Small intestine (tissue), 16 donors: ENCODE measurements at places on chromosomes 5 and 9.

DNA sequence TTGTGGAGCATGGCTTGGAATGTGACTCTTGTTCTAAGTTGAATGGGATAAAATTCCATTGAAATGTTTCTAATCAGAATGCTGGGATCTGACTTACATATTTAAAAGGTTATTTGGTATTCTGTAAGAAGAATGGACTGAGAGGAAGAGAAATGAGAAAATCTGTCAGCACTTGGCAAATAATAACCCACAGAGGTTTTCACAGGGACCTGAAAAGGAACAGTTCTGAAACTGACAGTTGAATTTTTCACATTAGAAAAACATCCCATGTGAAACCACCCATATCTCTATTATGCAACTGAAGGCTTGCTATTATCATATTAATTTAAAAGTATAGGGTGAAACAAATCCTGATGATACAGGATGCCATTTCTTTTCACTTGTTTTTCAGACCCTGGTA is 302.7 kb downstream of the EPB41L4A start:
- no peak for DNase-seq

- no peak for DNase-seq
Measured at GRCh38 chr5:1411099-1411498, 34.1 kb downstream of the SLC6A3 start.

DNA sequence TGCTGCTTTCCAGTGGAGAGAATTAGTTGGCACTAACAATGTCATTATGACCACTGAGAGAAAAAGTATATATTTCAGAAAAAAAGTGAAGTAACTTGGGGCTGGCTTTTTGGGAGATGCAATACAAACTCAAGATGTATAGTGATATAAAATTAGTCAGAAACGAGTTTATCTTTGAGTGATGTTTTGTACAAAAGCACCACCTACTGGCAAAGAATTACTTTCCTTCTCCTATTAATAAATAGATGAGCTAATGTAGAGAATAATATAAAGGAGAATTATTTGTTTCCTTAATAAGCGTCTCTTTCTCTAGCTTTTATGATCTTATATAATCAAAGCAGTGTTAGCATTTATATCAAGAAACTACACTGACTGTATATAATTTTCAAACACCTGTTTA is 158.8 kb downstream of the MEF2C start:
- DNase-seq = no peak

DNA sequence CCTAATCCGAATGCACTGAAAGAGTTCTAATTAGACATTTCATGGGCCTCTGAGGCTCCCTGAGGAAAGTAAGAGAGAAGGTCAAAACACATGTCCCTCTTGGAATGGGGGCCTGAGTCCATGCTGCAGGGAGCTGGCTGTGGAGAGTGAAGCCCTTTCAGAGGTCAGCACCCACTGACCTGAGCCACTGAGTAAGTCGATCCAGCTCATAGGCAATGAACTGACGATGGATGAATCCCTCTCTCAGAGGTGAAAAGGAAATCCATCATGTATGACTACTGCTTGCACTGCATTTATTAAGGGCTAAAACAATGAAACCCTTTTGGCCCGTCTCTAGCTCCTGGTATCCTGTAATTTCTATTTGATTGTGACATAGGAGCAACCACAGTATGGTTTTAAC is 288.9 kb upstream of the VLDLR start:
- DNase-seq = no peak

DNA sequence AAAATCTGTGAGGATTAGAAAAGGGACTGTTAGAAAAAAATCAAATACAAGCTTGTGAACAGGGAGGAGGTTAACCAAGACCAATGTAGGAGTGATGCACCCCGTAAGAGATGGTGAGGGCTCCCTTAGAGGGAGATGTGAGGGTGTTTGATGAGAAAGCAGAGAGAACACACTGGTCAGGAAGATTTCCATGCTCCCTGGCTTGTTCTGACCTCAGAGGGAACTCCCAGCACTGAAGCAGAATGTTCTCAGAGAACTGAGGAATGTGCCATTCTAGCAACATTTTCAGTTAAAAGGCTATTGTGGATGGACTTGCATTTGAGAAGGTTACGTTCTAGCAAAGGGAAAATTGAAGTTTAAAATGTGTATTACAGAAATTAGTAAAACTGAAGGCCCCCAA is 110.6 kb downstream of the HTR4 start:
- DNase-seq = no peak

GRCh38 chr5:74938250-74938933 is 72.2 kb upstream of the FAM169A start:
- peak; percentile 56 for DNase-seq

GRCh38 chr5:156197042-156197635 is 129.8 kb upstream of the SGCD start:
- no peak for DNase-seq

- peak; percentile 29 for DNase-seq
Measured at GRCh38 chr9:6590772-6591384, 54.7 kb downstream of the GLDC start.

GRCh38 chr5:337563-338130 is 16.1 kb downstream of the AHRR start:
- DNase-seq = peak; percentile 37

- no peak for DNase-seq
Measured at GRCh38 chr5:81739291-81739690, 11.6 kb downstream of the SSBP2 start.

- peak; percentile 45 for DNase-seq
Measured at GRCh38 chr9:137077010-137077747, at the start of gene UAP1L1. UAP1L1 (plus strand) TSS chr9:137077517; CDS start chr9:137077533, 16 bp downstream.

GRCh38 chr9:17865881-17866280 is 287.0 kb downstream of the SH3GL2 start:
- DNase-seq = no peak

GRCh38 chr9:107738789-107739188 is 249.2 kb upstream of the KLF4 start:
- no peak for DNase-seq

DNA sequence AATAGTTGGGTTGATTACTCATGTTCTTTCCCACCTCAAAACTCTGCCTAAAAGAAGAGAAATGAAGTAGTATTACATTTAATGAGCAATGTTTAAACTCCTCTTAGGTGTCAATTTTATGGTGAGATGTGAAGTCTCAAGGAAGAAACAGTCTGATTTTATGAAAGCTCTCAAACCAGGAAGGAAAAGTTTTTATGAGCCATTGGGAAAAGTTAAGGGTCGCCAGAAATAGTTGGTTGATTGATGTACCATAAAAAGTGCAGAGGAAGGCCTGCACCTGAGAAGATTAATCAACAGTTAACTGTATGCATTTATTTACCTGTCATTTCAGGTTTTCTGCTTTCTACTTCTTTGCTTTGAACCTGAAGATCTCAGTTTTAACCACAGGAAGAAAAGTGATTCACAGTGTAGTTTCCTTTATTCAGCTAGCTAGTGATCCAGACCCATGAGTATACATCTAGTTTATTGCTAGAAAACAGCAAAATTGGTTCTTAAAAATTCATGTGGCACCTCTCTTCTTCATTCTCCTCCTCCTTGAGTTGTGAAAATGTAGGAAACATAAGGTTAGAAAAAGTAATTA is 133.1 kb downstream of the CSNK1G3 start:
- DNase-seq = no peak

DNA sequence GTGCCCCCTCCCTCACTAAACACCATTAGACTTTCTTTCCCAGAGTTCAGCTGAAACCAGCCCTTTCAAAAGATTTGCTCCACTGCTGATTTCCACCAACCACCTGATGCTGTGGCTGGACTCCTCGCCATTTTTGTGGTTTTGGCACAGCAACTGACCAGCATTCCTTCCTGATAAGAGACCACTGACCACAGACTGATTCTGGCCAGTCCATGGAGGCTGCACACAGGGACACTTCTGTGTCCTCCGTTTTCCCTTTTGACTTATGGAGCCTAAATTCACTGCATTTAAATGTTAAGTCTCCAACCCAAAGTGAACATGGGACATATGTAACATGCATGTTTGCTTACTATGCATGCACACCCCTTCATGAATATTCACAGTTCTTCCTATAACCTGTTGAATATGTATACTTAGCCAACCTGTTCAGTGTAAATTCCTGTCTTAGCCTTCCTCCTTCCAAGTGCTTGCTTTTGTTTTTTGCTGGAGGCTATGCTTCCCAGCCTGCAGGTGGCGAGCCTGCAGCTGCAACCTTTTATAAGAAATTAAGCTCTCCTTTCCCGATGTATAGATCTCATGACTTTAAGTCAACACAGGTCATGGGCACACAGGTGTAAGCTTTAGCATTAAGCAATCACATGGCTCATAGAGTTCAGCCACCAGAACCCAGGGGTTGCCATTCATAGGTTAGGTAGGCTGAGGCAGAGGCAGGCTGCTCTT is 78.7 kb downstream of the ACTL7B start:
- DNase-seq = no peak

- DNase-seq = no peak
Measured at GRCh38 chr5:2169850-2170760, 287.4 kb upstream of the IRX4 start.

DNA sequence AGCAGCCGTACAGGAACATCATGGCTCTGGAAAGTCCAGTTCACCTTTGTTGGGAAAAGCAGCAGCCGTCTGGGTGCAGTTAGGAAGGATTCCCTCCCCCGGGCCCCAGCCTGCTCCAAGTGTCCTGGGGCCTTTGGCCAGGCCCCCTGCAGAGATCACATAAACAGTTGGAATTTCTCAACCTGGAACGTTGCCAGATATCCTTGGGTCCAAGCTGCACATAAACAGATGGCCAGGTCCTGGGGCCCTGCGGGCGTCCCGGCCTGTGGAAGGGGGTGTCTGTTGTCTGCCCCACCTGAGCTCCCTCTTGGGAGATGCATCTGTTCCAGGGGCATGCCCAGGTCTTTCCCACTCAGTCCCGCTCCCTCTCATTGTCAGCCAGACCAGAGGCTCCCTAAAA is 92.7 kb downstream of the COL5A1 start:
- DNase-seq = no peak

GRCh38 chr9:127049581-127049980 is 72.9 kb downstream of the ANGPTL2 start:
- no peak for DNase-seq

- DNase-seq = peak; percentile 76
Measured at GRCh38 chr9:122261469-122261881, 3.2 kb downstream of the RBM18 start.

- no peak for DNase-seq
Measured at GRCh38 chr9:10548348-10548747, 64.5 kb downstream of the PTPRD start.

DNA sequence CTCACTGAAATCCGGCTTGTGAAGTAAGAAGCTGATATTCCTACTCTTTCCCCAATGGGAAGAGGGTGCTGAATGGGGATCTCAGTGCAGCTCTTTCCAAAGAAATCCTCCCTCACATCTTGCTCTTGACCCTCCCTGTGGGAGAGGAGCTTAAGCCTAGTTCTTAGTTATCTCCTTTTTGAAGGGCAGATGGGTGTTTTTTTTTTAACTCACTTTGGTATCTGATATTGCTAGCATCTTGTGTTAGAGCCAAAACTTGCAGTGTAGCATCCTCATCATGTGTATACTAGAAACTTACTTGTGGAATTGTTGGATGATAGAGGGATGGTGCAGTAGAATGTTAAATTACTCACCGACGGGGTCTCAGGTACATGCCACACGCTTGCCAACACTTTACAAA is 90.2 kb downstream of the F2RL2 start:
- DNase-seq = no peak

DNA sequence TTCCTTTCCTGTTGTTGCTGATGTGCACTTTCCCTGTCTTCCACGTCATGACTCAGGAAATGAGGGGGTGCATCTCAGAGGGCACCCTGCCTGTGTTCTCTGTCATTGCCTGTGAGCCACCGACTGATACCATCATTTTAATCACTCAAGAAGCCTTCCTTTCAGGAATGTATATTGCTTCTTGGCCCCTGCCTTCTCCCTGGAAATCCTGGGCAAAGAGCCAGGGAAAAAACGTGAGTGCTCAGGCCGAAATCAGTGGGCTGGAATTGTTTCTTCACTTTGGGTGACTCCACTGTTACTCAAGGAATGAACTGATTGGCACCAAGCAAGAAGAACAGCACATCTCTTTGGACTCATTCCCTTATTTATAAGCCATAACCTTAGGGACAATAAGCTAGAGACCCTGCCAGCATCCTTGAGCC is 126.1 kb downstream of the SNX18 start:
- DNase-seq = no peak

DNA sequence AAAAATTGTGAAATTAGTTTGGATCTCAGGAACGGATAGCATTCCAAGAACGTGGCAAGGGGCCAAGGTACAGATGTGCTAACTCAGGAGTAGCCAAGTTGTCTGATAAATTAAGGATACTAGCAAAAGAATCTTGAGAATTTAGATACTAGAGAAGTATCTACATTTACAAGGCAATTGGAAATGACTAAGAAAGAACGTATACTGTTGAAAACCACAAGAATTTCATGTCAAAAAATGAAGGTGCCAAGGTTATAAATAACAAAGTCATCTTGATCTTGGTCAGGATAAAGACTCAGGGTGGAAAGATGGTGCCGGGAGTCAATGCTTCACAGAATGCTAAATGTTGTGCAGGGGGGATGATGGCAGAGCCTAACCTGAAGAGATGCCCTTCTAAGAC is 19.2 kb downstream of the CAPSL start:
- DNase-seq = no peak

DNA sequence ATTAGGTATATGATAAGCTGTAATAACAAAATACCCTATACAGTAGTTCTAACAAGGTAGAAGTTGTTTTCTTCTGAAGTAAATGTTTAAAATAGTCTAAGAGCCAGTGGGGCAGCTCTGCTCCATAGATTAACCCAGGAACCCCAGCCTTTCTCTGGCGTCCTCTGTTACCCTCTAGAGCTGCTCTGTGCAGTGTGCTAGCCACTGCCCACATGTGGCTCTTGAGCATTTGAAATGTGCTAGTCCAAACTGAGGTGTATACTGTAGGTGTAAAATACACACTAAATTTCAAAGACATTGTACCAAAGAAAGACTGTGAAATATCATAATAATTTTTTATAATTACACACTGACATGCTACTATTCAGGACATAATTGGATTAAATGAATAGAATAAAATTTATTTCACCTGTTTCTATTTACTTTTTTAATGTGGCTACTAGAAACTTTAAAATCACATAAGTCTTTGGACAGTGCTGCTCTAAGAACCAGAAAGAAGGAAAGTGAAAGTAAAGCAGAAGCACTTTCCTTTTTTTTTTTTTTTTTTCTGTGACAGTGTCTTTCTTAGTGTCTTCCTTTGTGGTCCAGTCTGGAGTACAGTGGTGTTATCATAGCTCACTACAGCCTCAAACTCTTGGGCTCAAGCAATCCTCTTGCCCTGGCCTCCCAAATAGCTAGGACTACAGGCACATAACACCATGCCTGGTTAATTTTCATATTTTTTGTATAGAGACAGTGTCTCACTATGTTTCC is 39.3 kb downstream of the RAI14 start:
- DNase-seq = no peak

GRCh38 chr5:38431242-38431853 is 125.1 kb downstream of the LIFR start:
- no peak for DNase-seq

DNA sequence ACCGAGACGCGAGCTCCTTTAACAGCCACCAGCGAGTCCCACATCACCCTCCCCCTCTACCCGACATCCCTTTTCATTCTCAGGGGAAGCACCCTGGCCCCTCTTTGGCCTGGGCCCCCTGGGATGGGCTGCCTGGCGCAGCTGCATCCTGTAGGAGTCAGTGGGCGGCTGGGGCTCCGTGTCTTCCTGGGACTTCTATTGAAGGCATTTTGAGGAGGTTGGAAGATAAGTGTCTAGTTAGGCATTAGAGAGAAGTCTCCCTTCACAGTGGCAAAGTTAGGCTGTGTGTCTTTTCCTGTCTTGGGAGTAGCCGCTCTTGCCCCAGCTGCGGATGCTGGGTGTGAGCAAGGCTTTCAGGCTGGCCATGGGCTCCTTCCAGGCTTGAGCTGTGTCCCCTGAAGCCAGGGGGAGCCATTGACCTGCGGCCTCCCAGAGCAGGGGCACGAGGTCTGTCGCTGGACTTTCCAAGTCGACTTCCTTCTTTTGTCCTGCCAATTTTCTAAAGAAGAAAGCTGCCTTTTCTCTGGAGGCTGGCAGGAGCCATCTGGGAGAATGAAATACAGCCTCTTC is 18.6 kb upstream of the NKD2 start:
- no peak for DNase-seq
